Chondrocyte (in vitro differentiated cells): ENCODE measurements at places on chromosomes 16 and 17. TPM values are rescaled to one million over a fixed set of nuclear protein-coding genes. Genes with fewer than 3 reads are reported as not detected.

DNA sequence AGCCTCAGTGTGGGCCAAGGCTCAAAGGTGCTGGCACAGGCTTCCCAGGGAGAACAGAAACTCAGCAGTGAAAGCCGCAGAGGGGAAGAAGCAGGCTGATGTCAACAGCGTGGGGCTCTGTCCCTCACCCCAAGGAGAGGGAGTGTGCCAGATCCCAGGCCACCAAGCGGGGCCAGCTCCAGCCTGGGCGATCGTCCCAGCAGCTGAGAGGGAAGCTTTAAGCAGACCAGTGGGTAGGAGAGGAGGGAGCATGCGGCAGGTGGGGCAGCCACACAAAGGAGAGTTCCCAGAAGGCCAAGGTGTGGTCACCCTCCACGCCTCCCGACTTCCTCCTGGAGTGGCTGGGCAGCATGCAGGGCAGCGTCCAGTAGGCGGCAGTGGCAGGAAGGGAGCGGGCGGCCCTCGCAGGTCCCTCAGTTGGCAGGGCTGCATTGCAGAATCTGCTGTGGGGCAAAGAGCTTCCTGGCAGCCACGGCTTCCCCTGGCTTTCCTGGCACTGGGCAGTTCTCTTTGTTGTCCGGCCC lies 6.0 kb downstream of the SYNGR2 start:
- DNase-seq, result no peak

- no peak for DNase-seq
These were observed 10.9 kb downstream of the ABCC1 start for GRCh38 chr16:15960124-15960971.

GRCh38 chr17:76013377-76013932 lies 12.8 kb downstream of the CDK3 start:
- DNase-seq, result no peak

DNA sequence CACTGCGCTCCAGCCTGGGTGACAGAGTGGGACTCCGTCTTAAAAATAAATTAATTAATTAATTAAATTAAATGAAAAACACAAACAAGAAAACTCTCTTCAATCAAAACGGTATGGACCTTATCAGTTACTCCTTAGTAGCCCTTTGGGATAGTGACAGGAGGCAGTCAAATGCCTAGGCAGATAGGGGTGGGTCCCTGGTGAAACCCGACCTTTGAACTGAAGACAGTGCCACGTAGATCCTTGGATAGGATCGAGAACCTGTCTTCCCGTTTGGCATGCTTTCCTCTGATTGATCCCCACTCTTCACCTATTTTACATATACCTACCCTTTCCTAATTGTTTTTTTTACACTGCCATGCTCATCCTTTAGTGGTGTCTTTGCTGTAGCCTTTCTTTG lies 22.2 kb upstream of the DHRS7B start:
- no peak for DNase-seq

- DNase-seq, result no peak
These were observed 43.2 kb downstream of the TSC2 start for GRCh38 chr16:2090777-2091546.

- DNase-seq, result no peak
These were observed 217.7 kb upstream of the CDH8 start for GRCh38 chr16:62253966-62254365.

DNA sequence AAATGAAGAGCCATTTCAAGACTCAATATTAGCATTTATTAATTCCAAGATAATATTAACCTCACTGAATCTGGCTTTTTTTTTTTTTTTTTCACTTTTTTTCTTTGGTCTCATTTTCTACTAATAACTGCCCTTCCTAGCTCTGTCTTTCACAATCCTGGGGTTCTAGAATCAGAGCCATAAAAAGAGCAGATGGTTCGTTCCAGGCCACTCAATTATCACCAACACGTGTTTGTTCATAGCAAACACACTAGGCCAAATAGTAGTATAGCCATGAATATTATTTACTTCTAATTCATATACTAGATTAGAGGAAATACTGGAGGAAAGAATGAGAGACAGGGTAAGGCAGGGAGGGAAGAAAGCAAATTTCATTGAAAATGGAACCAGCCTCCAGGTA lies 39.8 kb downstream of the TEX2 start:
- DNase-seq, result no peak

DNA sequence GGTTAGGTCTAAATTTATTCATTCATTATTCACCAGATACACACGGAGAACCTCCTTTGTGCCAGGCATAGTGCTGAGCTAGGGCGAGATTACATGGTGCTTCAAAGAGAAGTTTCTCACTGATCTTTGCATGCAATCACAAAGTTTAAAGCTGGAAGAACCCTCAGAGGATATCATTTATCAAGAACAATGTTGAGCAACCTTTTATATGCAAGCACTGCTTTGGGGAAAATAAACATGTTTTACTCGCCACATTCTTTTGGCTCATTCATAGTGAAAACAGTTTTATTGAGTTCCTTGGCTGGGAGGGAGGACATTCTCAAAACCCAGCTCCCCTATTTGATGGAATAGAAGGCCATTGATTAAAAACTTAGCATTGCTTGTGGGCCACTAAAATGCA lies 49.8 kb upstream of the XYLT1 start:
- no peak for DNase-seq

GRCh38 chr17:59893676-59894100 lies 767 bp downstream of the RPS6KB1 start:
- DNase-seq, result no peak

DNA sequence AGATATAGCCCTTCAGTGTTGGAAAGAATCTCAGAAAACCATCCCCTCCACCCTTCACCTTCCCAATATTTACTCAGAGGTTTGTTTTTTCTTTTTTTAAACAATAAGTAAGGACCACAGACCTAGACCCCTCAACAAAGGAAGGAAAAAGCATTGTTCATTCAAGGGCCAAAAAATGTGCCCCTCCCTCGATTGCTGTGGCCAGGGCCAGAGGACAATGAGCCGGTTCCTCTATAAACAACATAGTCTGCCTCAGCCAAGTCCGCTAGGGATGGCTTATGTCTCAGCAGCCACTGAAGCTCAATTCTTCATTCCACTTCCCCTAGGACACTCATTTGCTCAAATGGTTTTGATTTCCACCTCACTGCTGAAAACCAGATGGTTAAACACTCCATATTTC lies 24.0 kb downstream of the TRIM16 start:
- no peak for DNase-seq

DNA sequence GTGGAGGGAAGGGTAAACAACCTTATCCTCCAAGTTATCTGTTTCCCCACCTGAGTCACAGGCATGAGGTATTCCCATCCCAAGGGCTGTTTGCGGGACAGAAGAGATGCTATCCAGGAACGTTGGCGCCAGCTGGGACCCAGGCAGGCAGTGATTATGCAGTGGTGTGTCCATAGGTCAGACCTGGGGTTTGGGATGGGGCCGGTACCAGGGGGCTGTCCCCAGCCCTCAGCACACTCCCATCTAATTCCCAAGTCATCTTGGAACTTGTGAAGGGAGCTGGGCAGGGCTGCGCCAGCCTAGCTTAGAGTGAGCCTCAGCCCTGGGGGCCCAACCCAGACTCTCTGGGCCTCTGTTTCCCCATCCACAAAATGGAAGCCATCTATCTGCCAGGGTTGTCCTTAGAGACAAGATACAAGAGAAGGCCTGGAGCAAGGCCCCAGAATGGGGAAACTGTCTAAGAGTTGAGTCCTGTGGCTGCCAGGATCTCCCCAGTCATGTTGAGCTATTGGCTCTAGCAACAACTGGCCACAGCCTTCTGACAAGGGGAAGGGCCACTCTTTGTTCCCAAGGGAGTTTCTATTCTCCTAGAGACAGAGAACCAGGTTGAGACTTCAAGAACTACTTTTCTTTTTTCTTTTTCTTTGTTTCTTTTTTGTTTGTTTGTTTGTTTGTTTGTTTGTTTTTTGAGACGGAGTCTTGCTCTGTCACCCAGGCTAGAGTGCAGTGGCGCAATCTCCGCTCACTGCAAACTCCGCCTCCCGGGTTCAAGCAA lies 9.8 kb upstream of the JUP start:
- no peak for DNase-seq

DNA sequence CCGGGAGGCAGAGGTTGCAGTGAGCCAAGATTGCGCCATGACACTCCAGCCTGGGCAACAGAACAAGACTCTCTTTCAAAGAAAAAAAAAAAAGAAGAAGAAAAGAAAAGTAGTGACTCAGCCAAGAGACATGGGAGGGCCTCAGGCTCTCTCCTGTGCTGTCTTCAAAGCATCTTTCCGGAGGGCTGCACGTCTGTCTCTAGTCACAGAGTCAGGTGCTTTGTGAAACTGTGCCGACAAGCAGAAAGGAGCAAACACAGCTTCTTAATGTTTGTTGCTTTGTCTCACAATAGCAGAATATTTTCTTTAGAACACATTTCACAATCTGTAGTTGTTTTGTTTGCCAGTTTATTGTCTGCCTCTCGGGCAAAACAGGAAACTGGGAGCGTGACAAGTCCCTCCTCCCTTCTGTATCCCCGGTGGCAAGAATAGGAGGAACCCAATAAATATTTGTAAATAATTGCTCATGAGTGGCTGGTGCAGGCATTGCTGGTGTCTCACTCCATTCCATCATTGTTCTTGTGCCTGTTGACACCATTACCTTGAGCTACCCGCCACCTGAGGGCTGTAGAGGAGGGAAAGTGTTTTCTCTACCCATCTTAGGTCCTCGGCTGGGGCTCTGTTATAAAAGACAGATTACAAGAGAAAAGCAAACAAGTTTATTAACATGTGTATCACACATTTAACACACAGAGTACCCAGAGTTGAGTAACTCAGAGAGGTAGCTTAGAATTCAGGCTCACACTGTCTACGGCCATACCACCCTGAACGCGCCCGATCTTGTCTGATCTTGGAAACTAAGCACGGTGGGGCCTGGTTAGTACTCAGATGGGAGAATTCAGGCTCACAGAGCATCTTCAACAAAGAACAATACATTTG lies 5.5 kb downstream of the GAST start:
- DNase-seq, result no peak

DNA sequence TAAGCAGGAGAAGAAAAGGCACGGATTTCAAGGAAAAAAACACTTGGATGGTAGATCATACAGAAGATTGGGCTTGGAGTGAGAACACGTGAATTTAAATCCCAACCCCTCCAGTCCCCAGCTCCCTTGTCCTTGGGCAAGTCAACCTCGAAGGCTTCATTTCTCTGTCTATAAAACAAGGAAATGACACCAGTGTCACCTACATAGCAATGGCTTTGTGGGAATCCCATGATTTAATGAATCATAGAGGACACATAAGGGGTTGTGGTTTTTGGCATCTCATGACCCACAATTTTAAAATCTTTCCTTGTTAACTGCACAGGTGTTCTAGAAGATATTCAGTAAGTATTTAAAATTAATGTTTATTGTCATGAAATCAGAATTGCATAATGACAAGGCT lies 8.2 kb upstream of the CCL2 start:
- DNase-seq, result no peak

DNA sequence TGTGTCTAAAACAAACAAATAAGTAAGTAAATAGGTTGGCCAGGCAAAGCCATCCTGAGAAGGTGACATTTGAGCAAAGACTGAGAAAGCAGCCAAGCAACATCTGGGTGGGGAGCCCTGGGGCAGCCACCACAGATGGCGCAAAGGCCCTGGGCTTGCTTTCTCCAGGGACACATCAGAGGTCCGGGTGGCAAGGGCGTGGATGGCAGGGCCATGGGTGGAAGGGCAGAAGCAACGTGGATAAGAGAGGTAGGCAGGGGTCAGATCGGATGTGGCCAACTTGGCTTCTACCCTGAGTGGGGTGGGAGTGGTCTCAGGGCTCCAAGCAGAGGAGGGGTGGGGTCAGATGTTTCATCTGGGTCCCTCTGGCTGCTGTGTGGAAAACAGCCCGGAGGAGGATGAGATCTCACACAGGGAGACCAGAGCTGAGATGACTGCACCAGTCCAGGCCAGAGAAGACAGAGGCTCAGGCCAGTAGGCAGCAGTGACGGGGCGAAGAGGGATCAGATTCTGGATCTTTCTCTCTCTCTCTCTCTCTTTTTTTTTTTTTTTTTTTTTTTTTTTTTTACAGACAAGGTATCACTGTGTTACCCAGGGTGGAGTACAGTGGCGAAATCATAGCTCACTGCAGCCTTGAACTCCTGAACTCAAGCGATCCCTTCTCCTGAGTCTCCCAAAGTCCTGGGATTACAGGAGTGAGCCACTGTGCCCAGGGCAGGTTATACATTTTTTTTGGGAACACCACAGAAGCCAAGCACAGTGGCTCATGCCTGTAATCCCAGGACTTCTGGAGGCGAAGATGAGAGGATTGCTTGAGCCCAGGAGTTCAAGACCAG lies 6.1 kb upstream of the SPN start:
- no peak for DNase-seq

DNA sequence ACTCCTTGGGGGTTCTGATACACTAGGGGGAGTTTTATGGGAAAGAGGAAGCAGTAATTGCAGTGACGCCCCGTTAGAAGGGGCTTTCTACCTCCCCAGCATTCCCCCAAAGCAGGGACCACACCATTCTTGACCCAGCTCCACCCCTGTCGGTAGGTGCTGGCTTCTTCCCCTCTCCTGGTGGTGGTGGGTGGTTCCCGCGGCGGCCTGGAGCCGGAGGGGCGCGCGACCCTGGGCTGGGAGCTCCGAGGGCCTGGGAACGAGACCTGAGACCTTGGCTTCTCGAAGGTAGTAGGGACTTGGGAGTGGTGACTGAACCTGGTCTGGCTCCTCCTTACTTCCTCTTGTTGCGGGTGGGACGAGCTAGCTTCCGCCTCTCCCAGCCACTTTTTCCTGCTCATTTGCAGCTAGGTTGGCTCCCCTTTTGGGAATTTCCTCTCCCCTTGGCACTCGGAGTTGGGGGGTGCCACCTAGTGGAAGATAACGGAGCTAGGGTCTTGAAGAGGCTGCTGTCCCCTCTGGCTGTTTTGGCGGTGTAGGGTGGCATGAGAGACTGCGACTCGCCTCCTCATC lies 438 bp downstream of the GRN start:
- DNase-seq, result no peak

The SLC5A11 gene
- not detected in 3 replicates for total RNA-seq

The CFDP1 gene
- 45.3 to 48.9 TPM (median 46.1 TPM) in 3 replicates for total RNA-seq

The LGALS9B gene
- not detected in 3 replicates for total RNA-seq

The ZPBP2 gene
- not detected in 3 replicates for total RNA-seq

The SERPINF2 gene
- total RNA-seq, result 0.15 to 0.24 TPM (median 0.15 TPM) in 3 replicates

The SECTM1 gene
- 1.3 to 2.5 TPM (median 2.1 TPM) in 3 replicates for total RNA-seq

The CCL1 gene
- not detected in 3 replicates for total RNA-seq

The C17orf78 gene
- total RNA-seq, result not detected in 3 replicates

The SNAI3 gene
- total RNA-seq, result not detected in 3 replicates

The FOXN1 gene
- total RNA-seq, result not detected in 3 replicates

The CES3 gene
- total RNA-seq, result 0.12 to 0.75 TPM (median 0.13 TPM) in 3 replicates

The LITAFD gene
- not detected in 3 replicates for total RNA-seq
